Eye (tissue), 1 donor: ENCODE measurements at places on chromosomes 3 and 15.
A peak's percentile ranks its signal among the peaks of the same experiment; 100 is the strongest.

- DNase-seq, result no peak
These were observed 38.3 kb downstream of the MYH15 start for GRCh38 chr3:108472001-108472591.

DNA sequence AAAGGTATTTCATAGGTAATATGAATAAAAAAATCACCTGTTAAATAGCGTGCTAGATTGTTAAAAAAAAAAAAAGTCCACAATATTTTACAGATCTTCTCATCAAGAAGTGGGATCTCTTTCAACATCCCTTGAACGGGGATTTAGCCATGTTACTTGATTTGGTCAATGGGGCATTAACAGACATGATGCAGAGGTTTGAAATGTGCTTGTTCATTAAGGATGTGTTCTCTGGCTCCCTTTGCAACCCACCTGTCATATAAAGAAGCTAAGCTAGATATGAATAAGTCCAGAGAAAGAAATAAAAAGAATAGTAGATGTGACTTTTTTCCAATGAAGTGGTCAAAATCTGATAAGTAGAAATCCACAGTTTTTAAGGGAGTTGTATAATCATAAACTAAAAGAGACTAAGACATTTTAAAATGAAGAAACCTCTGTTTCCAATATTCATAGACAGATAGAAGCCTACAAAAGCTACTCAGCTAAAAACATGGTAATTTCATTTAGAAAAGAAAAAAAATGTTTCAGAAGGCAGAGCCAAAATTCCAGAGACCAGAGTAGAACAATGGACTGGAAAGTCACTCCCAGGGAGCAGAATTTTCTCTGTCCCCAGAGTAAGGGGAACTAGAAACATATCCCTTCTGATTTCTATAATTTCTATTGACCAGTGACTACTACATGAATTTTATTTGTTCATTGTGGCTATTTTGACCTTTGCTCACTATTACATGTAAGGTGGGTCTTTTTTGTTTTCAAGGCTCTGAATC is 79.2 kb downstream of the PLSCR2 start:
- peak; percentile 32 for DNase-seq

- no peak for DNase-seq
These were observed 144.6 kb downstream of the MCTP2 start for GRCh38 chr15:94375997-94376396.

- no peak for DNase-seq
These were observed 13.4 kb downstream of the ARIH2 start for GRCh38 chr3:48931944-48932580.

GRCh38 chr3:157107037-157107436 is 52.9 kb downstream of the CCNL1 start:
- DNase-seq, result no peak

GRCh38 chr3:112685956-112686799 is 45.2 kb upstream of the CCDC80 start:
- no peak for DNase-seq

GRCh38 chr15:86810329-86810728 is 730.7 kb downstream of the AGBL1 start:
- no peak for DNase-seq

DNA sequence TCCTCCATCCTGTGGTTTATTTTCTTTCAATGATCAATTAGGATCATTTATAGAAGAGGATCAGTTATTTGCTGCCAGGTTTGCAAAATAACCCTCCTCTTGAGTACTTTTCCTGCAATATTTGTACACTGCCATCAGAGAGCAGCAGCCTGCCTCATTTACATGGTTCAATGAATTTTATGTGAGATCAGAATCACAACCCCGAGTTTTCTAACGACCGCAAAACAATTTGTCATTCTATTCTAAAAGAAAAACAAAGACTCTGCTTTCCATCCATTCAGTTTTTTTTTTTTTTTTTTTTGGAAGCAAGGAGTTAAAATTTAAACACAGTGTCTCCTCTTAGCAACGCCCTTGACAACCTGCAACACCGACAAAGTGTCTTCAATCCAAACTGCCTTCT is 146.9 kb downstream of the RAB11A start:
- no peak for DNase-seq

DNA sequence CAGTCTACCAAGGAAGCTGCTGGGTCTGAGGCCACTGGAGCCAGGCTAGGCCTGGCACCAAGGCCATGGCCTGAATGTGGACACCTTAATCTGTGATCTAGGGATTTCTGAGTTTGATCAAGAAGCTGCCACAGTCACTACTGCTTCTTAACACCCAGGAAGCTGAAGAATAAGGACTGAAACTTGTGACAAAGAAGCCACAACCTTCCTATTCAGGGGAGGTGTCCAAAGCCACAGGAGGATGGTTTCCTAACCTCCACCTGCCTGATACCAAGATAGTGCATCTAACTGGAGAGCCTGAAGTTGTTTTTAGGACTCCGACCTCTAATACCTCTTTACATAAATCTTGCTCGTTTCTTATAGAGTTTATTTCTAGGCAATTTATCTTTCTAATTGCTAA is 5.5 kb upstream of the ANO10 start:
- DNase-seq, result no peak

GRCh38 chr3:37129871-37130270 is 44.5 kb downstream of the LRRFIP2 start:
- no peak for DNase-seq

- DNase-seq, result peak; percentile 12
These were observed 15.5 kb downstream of the SRPRB start for GRCh38 chr3:133820889-133821675.

DNA sequence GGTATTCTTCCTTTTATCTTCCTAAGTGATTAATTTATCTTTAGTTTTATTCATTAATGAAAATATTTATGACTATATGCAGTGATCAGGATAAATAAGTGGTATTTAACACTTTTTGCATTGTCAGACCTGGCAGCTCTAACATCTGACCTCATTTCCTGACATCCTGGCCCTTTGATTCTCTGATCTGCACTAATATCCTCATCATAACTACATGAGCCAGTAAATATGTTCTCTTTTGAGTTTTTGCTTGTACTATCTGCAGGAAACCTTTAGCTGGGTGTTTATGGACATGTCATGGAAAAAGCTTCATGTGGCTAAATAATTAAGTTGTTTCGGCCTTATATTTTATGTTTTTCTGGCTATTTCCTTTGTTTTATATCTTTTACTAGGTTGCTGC is 10.5 kb downstream of the NKTR start:
- DNase-seq, result no peak

DNA sequence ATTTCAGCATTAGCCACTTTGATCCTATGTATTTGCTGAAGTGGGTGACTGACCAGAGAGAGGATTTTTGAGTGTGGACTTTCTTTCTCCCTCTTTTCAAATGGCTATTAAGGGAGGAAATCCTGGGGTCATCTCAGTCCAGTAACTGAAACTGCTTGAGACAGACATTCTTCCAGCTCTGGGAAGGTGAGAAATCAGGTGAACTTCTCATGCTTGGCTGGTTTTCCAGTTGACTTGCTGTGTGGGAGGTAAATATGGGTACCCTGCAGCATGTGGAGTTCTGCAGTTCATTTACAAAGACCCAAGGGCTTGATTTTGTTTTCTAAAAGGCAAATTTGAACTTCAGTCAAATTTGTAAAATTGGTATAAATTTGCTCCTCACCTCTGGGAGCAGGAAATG is 461.1 kb upstream of the TBL1XR1 start:
- no peak for DNase-seq

DNA sequence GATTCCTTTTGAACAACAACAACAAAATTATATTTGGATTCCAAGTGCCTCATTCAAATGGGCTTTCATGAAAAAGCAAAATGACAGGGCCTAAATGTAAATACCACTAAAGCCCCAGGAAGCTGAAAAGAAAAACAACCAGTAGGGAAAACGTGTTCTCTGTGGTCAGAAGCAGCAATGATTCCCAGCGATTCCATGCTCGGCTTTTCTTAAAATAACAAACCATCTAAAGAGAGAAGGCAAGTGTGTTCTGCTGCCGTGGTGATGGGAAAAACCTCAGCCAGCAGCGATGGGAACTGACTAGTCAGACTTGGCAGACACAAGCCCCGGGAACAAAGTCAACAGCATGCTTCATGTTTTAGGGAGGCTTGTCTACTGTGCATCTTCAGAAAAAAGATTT is 153.6 kb downstream of the TNIK start:
- peak; percentile 41 for DNase-seq

DNA sequence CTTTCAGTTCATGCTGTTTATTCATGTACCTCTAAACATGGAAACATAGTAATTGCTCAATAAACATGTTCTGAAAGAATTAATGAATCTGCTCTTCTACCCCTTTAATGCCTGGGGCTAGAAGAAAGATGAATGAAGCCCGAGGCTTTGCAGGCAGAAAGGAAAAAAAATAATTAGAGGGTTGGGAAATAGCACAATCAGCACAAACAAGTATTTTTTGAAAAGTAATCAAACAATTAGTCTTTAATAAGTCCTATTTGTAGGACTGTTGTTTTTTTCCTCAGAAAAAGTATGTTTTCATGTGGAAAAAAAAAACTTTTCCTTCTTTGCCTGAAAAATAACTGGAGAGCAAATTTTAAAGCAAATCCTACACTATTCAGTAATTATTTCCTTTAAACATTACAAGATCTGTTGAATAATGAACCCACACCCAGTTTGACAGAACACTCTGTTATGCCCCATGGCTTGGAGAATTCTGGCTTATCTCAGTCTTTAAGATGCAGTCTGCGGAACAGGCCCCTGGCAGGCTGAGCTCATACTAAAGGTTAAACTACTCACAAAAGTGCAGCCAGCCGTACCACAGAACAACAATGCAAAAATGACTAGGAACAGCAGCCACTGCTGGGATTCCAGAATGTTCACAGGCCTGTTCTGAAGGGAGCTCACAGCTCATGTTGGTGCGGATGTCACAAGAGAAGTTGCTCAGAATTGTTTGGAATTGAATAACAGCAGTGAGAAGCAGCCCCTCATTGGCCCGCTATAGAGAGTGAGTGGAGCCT is 79.2 kb downstream of the ABI3BP start:
- no peak for DNase-seq

- DNase-seq, result no peak
These were observed 745.7 kb upstream of the CCDC54 start for GRCh38 chr3:106631373-106632108.

GRCh38 chr3:188133219-188133618 is 20.7 kb upstream of the LPP start:
- no peak for DNase-seq

GRCh38 chr15:50186752-50187151 is 4.8 kb downstream of the SLC27A2 start:
- no peak for DNase-seq

- no peak for DNase-seq
These were observed 81.9 kb upstream of the TGFBR2 start for GRCh38 chr3:30524357-30525040.

GRCh38 chr3:188605905-188606304 is 451.9 kb downstream of the LPP start:
- no peak for DNase-seq

GRCh38 chr3:29746163-29746760 is 465.4 kb downstream of the RBMS3 start:
- no peak for DNase-seq

DNA sequence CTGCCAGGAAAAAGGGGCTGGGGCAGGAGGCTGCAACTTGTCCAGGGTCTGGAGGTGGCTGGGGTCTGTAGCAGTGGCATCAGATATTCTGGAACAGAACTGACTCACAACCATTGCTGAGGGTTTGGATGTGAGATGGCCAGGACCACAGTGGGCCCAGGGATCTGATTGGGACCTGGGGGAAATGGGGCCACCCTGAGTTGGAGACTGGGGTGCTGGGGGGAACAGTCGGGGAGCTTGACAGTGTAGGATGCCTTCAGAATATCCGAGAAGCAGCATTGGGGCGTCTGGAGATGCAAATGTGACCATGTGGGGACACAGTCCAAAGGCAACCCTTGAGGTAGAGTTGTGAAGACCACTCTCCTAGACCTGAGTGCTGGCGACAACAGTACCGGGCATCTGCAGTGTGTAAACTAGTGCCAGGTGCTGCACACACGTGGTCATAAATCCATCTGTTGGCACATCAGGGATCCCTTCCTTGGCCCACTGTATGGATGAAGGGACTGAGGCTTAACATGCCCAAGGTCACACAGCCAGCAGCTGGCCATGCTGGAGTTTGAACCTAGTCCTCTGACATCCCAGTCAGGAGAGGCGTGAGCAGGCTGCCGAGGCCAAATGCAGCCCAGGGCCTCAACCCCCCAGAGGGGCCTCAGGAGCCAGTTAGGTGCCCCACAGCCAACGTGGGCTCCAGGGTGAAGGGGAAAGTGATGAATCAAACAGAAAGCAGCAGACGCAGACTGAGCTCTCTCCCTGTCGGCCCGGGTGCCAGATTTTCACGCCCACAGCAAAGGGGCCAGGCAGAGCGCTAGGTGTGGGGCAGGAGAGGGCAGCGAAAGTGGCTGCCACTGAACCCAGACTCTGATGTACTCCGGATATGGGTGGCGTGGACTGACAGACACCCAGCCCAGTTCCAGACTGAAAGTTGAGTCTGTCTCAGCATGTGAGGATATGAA is 18.8 kb downstream of the HEMK1 start:
- no peak for DNase-seq

GRCh38 chr15:72182673-72183072 is 14.9 kb downstream of the GRAMD2A start:
- DNase-seq, result no peak

DNA sequence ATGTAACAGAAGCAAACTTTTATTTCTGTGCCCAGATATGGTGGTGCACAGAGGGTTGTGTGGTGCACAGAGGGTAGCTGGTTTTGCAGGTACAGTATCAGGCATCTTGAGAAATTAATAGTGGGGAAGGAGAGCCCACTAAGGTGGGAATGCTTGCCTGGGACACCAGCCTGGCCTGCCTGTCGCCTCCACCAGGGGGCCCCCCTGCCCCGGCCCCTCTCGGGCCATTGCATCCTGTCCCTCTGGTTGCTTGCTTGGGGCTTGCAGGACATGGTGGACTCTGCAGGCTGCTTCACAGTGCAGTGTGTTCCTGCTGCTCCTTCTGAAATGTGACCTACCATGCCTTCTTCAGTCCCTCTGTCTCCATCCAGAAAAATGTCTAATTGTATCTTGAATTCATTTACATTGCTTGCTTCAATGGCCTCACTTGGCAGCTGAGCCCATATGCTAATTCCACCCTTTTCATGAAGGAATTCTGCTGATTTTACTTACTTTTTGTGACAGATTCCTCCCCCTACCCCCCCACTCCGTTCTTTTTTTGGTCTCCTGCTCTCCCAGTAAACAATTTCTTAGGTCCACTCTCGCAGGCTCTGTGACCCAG is 73.6 kb downstream of the EEFSEC start:
- DNase-seq, result peak; percentile 56

GRCh38 chr15:39579487-39580116 is 1.3 kb upstream of the THBS1 start:
- peak; percentile 72 for DNase-seq

- peak; percentile 13 for DNase-seq
These were observed 41.0 kb downstream of the ZNF609 start for GRCh38 chr15:64501396-64501715.

GRCh38 chr3:76997733-76998132 is 42.2 kb upstream of the ROBO2 start:
- DNase-seq, result no peak

- peak; percentile 88 for DNase-seq
These were observed 142.4 kb downstream of the EPHB1 start for GRCh38 chr3:134937256-134938028.
